Stimulated activated CD8-positive, alpha-beta memory T cell treated with anti-CD3 and anti-CD28 coated beads, Interleukin-4, amount 100 ng/mL, for 1 hour (primary cell): ENCODE measurements at places on chromosomes 12 and 14.
A peak's percentile ranks its signal among the peaks of the same experiment; 100 is the strongest.

DNA sequence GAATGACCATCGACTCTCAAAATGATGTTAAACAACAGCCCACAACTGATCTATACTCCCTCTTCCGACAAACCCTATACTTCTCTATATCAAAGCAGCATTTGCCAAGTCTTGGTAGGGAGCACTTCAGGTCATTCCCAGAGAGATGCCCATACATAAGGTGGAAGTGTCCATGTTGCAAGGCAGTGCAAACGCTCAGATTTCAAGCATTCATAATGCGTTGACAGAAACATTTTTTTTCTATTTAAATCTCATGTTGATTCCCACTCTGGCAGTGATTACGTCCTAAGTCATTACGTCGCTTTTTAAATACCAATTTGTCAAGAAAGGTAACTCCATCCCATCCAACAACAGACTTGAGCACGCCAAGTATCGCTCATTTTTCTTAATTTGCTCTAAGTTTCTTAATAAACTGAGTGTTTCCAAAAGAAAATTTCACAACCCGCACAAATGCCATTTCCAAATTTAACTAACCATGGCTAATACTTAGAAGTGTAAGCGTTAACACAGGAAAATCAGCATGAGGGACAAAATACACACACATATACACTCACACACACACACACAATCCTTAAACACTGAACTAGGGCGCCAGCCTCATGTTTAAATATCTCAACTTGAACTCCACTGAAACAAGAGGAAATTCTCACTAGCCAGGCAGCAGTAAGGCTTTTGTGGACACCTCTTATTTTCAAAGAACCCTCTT is 1.1 kb downstream of the GXYLT1 start:
- DNase-seq = no peak

GRCh38 chr12:569803-570434 is 93.3 kb downstream of the NINJ2 start:
- peak; percentile 66 for DNase-seq

- no peak for DNase-seq
These were observed 282.7 kb downstream of the AKAP6 start for GRCh38 chr14:32611752-32612151.

DNA sequence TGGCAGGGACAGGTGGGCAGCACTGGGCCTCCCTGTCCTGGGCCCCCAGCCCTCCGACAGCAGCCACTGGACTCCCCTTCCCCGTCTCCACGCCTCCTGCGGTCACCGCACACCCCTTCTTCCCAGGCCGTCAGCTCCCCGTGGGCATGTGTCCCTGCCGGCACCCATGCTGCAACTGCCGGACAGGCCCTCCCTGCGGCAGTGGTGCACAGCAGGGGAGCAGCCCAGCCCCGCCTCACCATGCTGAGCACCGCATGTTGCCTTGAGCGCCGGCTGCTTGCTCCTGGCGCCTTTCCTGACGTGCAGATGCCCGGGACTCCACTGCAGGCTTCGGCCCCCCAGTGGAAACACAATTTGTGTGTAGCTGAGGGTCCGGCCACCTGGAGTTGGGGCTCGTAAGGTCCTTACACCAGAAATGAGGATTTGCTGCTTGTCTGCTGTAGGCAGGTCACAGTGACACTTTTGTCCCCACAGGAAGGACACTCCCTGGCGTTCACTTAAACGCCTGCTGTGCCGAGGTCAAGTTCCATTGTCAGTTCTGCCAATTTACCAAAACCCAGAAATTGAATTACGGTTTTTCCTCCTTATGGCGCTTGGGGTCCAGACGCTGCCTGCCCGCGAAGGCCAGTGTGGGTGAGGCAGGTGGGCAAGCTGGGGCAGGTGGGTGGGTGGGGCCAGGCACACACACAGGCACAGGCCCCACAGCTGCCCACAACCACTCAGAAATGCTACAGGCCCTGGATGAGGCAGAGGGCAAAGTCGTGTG is 28.2 kb upstream of the MMP17 start:
- DNase-seq = no peak

GRCh38 chr12:94263011-94263811 is 114.8 kb downstream of the PLXNC1 start:
- DNase-seq = peak; percentile 18

DNA sequence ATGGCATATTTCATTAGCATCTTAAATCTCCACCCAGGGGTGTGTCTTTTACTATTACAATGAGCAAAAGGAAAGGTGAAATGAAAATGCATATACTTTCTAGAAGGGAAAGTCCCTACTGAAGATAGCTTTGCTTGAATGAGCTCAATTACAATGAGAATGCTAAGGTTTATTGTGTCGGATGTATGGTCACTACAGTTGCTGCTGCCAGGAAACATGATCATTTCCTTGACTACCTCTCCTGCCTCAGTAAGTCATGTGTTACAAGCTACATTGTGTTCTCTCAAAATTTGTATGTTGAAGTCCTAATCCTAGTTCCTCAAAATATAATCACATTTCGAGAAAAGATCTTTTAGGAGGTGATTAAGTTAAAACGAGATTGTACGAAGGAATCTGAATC is 322.2 kb downstream of the MDGA2 start:
- no peak for DNase-seq

DNA sequence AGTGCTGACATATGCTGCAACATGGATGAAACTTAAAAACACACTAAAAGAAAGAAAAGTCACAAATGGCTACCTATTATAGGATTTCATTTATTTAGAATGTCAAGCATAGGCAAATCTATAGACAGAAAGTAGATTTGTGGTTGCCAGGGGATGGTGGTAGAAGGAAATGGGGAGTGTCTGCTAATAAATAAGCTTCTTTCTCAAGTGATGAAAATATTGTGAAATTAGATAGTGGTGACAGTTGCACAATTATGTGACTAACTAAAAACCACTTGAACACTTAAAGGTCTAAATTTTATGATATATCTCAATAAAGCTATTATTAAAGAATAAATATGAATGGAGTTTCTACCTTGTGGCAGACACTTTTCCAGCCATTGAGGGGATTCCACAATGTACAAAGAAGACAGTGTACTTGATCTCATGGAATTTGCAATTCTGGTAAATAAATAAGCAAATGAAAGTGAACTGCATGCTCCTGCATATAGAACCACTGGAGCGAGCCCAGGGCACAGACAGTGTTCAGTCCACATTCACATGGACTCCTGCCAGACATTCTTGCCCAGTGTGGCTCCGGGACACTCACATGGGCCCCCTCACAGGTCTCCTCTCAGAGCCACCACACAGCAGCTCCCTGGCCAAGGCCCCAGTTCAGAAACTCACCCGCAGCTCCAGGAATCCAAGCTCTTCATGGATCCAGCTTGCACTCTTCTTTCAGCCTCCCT is 107.1 kb upstream of the ARID2 start:
- DNase-seq = no peak

GRCh38 chr14:63764103-63764502 is 36.2 kb upstream of the SGPP1 start:
- no peak for DNase-seq

GRCh38 chr12:99605-100004 is 33.0 kb downstream of the IQSEC3 start:
- DNase-seq = no peak

- DNase-seq = no peak
These were observed 8.1 kb downstream of the TAMALIN start for GRCh38 chr12:52014567-52015530.

DNA sequence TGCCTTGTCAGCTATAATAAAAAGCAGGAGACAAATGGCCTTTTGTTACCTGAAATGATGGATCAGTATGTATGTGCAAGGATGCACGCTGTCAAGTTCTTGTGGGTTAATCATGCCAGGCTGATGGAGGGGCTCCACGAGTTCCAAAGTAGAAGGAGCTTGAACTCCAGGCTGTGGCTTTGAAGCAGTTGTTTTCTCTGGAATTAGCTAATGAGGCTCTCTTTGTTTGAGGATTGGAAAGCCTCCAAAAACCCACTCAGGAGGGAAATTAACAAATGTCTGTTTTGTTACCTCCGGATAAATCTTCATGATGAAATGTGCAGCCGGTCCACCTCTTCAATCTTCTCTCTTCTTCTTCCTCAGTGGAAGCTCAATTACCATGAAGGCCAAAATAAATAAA is 605.5 kb downstream of the DIO2 start:
- DNase-seq = no peak

- no peak for DNase-seq
These were observed 19.0 kb upstream of the DRAM1 start for GRCh38 chr12:101858361-101858760.

- DNase-seq = no peak
These were observed 59.2 kb upstream of the ZDHHC17 start for GRCh38 chr12:76704693-76705092.

DNA sequence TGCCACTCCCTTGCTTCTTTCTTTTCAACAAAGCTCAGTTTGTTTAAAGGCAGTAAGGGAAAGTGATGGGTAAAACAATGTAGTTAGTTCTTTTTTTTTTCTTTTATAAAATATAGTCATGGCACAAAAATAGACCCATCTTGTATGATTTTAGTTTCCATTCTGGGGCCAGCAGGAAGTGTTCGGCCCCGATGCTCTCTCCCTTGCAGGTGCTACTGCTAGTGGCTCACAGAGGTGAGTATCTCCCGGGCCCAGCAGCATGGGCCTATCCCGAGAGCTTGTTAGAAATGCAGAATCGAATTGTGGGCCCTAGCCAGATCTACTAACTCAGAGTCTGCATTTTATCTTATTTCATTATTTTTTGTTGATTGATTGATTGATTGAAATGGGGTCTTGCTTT is 78.7 kb downstream of the SYNE3 start:
- DNase-seq = no peak

GRCh38 chr12:41008472-41008871 is 179.6 kb upstream of the PDZRN4 start:
- no peak for DNase-seq

DNA sequence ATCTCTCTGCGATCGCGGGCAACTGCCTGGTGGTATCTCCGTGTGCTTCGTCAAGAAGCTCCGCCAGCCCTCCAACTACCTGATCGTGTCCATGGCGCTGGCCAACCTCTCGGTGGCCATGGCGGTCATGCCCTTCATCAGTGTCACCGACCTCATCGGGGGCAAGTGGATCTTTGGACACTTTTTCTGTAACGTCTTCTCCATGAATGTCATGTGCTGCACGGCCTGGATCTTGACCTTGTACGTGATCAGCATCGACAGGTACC is 1.6 kb upstream of the HEBP1 start:
- DNase-seq = no peak

DNA sequence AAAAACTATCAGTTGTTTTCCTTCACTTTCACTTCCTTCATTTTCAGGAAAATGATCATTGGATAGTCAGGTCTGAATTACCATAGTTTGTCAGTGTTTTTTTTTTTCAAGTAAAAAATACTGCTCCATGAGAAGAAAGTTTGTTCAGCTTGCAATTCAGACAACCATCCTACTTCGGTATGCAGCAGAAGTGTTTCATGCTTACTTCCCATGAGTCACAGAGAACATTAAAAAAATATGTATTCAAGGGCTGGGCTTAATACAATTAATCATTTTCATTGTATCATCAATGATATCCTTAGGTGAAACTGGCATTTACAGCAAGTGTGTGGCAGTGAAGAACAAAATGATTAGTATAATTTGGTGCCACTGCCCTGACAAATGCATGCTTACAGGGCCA is 21.6 kb downstream of the PYM1 start:
- no peak for DNase-seq

DNA sequence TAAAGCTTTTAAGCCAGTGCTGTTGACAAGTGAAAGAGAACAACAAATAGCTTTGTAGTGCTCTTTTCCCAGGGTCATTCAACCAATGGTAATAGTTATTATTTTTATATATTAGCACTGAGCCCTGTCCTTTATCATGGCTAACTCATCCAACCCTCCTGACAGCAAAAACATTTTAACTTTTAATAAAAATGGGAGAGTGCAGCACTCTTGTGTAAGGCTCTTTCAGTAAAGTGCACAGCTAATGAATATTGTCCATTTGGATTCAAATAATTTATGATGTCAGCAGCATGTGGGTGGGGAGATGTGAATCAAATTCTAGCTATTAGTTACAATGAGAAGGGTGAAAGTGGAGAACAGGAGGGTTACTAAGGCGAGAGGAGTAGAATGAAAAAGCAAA is 185.7 kb downstream of the SOX5 start:
- DNase-seq = no peak

DNA sequence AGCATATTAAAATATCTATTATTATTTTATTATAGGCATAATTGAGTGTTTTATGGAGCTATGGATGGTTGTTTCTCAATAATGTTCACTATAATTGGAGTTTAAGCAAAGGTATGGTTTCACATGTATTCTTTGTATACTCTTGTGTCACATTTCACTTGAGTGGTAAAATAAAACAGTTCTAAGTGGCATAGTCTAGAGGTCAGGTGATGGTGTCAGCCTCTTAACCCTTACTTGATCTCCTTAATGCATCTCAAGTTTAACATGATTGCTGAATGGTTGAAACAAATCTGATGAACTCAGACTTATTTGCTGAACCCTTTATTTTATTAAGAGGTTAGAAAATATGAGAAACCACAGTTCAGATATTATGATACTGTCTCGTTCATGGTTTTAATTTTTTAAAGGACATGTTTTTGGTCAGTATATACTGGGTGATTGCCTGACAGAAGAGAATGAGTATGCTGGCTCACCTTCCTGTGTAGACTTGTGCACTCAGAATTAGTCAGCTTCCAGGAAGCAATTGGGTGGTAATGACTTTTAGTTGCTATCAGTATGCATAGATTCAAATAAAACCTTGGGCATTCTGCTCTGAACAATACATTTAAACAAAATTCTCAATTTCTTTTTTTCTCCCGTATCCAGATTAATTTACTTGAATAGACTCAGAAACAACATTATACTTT is 464.6 kb downstream of the PCNX1 start:
- DNase-seq = no peak

- DNase-seq = no peak
These were observed 16.8 kb downstream of the EML1 start for GRCh38 chr14:99809859-99810558.

- no peak for DNase-seq
These were observed 95.7 kb downstream of the RFLNA start for GRCh38 chr12:124390442-124391097.

GRCh38 chr12:105337391-105337790 is 6.9 kb downstream of the C12orf75 start:
- no peak for DNase-seq

GRCh38 chr12:6852651-6853354 is 853 bp downstream of the USP5 start:
- no peak for DNase-seq

GRCh38 chr12:47860279-47860841 is 40.7 kb upstream of the HDAC7 start:
- DNase-seq = no peak

- no peak for DNase-seq
These were observed 21.2 kb upstream of the WSB2 start for GRCh38 chr12:118082161-118082560.

GRCh38 chr14:96001866-96002497 is 37.2 kb upstream of the C14orf132 start:
- DNase-seq = no peak

GRCh38 chr14:72562300-72562699 is 331.6 kb downstream of the DPF3 start:
- no peak for DNase-seq

GRCh38 chr12:46124848-46125619 is 134.7 kb upstream of the SCAF11 start:
- DNase-seq = peak; percentile 6

DNA sequence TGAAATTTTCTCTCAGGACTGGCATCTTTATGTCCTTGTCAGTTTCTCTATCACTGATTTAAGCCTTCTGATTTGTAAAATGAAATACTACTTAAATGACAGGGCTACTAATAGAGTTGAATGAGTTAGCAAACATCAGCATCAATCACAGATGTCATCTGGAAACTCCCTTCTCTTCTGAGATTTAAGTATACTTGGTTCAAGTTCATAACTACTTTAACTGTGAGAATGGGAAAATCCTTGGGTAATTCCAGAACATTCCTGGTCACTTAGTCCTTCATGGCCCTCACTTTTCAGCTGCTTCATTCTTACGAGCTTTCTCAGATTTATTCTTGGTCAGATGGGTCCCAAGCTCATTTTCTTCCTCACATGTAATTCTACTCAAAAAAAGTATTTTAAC is 1655.3 kb upstream of the FLRT2 start:
- DNase-seq = no peak
